ENCODE measurements at places on chromosomes 1 and 21. TPM values are rescaled to one million over a fixed set of nuclear protein-coding genes. Genes with fewer than 3 reads are reported as not detected.

DNA sequence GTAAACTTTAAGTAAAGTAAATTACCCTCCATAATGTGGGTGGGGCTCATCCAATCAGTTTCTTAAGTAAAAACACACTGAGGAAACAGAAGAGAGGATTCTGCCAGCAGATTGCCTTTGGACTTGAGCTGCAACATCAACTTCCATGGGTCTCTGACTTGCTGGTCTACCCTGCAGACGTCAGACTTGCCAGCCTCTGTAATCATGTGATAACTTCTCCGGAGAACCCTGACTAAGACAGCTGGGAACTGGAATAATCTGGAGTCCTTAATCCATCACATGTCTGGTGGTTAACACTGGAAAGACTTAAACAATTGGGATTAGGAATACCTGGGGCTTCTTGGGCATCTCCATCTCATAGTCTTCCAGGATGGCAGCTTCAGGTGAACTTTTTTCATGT is 13.2 kb upstream of the CEP350 start:
- no peaks in the 10 kb centered on the region for H3K4me1 ChIP-seq
- no peaks in the 10 kb centered on the region for H3K36me3 ChIP-seq
- H3K27ac ChIP-seq: no peak overlapping the region
- no peak for DNase-seq

GBP7 gene
- 0.11 TPM for total RNA-seq

ANGPTL1 gene
- total RNA-seq: 11.5 TPM

DNA sequence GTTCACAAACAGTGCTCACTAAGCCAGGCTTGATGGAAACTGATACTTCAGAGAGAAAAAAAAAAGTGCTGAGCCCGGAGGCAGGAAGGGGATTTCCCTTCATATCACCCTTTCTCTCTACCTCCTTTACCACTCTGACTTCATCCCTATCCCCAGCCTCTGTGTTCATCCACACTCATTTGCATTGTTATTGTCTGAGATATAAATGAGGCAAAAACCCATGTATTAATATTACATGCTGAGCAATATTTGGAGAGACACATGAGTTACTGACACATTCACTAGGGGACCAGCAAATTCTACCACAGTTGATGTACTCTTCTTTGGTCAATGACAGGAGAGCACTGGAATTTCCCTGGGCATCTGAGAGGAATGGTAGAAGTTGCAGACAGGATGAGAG is 175.8 kb downstream of the TNFSF18 start:
- H3K36me3 ChIP-seq: no peaks in the 10 kb centered on the region
- no peak for DNase-seq
- no peaks in the 10 kb centered on the region for H3K27me3 ChIP-seq
- no peak overlapping the region for H3K4me3 ChIP-seq
- no peaks in the 10 kb centered on the region for H3K4me1 ChIP-seq
- H3K27ac ChIP-seq: no peak overlapping the region

DNA sequence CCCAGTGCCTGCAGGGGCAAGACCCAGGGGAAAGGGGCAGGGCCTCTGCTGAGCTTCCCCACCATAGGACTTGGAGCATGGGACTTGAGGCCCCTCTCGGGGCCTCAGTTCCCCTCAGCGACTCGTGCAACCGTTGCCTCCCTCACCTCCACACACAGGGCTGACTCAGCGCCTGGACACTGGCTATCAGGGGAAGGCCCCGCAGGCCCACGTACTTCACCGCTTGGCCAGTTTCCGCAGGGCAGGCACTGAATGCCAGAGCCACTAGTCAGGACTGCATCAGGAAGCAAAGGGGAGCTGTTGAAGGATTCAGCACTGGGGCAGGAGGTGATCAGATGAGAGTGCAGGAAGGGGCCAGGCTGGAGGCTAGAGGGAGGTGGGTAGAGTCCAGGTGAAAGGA is 15.5 kb upstream of the FAM131C start:
- H3K36me3 ChIP-seq: no peaks in the 10 kb centered on the region
- H3K4me3 ChIP-seq: no peak overlapping the region
- DNase-seq: peak; percentile 10
- H3K4me1 ChIP-seq: peaks cover 25% of the 10 kb centered on the region
- H3K27me3 ChIP-seq: no peaks in the 10 kb centered on the region
